ENCODE measurements at places on chromosomes 1 and 21.

DNA sequence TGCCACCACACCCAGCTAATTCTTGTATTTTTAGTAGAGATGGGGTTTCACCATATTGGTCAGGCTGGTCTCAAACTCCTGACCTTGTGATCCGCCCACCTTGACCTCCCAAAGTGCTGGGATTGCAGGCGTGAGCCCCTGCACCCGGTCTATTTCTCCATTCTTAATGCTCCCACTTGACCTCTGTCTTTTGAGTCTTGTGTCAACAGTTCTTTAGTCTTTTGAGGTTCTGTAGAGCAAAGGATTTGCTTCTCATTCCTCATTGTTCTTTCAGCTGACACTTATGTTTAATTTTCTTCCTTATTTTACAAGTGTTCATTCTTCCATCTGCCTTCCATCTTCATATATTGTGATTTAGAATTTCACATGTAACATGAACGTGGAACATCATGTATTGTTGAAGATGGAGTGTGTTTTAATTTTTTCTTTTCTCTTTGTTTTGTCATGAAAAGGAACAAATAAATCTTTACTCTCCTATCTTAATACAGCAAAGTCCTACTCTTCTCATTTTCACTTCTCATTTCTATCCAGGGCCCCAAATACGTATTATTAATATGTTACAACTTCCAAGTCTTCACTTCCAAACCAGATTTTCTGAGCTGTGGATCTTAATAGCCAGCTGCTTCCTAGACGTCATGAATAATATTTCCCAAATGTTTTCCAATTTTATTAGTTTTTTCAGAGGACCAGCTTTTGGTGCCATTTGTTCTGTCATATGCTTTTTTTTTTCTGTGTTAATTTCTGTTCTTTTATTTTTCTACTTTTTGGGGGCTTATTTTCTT, 16.9 kb downstream of the MTF2 start:
- no peak for DNase-seq

DNA sequence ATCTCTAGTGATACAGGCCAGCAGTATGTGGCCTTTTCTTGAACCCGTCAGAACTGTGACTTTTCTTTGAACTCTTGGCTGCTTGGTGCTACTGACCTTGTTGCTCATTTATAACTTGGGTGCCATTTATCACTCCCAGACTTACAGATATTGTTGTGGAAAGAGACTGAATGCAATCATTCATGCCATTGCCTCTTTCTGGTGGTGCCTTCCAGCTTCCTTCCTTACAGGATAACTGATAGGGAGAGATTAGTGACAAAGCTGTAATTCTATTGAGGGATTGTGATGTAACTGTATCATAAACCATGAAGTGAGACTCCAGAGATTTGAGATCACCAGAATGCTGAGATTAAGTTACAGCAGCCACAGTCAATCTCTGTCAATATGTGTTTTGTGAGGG, 256.5 kb downstream of the USP25 start:
- DNase-seq = no peak

DNA sequence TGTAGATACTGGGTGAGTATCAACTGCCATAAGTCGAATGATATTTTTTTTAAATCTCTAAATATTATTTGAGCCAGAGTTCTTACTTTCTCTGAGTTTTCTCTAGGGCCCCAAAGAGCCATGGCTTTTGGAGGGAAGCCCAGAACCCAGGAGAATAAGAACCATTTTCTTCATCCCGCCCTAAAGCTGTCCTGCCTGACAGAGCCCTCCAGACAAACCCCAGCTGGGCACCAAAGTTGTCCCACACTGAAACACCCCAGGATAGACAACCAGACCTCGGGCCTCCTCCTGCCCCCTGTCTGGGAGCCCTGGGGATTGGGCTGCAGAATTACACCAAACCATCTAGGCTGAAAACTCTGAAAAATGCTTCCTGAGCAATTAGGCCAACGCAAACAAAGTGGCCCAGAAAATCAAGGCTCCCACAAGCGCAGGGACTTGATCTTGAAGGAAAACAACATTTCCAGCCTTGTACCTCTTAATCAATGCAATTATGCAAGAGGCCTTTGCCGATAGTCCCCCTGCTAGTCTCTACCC, 113.1 kb downstream of the RRAGC start:
- no peak for DNase-seq

- no peak for DNase-seq
These were observed 19.3 kb upstream of the TRABD2B start for GRCh38 chr1:48016515-48016914.

DNA sequence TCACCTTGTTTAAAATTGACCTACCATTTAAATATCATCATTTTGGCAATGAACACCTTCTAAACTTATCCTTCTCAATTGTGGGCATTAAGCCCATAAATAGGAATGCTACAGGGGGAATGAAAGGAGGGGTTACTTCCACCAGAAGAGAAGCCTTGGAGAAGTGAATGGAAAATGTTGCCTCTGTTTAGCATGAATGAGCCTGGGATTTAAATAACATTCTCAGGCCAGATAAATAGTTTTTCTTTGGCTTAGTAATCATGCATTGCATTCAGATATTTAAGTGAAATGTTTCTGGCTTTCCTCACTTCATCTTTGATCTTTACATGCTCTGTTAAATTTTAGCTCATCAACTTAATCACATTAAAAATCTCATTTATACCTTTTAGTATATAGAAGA, 284.3 kb upstream of the FMN2 start:
- no peak for DNase-seq

- DNase-seq = peak; percentile 51
These were observed 63.3 kb upstream of the WDR26 start for GRCh38 chr1:224497714-224498573.

GRCh38 chr1:165168467-165168866, 188.0 kb downstream of the LMX1A start:
- DNase-seq = no peak

DNA sequence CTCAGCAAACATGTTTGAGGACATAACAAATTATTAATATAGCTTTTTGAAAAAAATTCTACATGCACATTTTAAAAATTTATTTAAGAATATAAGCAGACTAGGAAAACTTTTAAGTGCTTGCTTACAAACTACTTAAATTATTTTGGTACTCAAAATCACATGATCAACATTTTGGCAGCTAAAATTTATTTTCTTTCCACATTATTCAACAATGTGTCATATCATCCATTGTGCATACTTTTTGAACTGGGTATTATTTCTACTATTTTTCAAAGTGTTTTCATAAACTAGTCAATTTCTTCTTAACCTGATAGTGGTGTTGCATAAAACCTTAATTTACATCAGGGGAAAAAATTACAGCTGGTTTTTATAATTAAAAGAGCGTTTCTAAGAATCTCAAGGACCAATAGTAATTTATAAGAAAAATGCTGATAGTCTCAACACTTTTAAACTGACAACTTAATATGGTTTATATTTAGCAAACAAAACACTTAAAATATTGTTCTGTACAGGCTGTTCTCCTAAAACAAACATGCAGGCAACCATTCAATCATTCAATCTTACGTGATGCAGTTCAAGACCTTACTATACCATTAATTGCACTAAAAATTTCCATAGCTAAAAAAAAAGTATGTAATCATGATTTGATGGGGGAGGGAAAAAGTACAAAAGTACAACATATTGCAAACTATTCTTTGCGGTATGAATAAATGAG, 105.0 kb downstream of the GPATCH2 start:
- DNase-seq = no peak

GRCh38 chr1:84403347-84403746, 5.1 kb downstream of the DNASE2B start:
- no peak for DNase-seq
